ENCODE measurements at places on chromosomes 11 and 22.

DNA sequence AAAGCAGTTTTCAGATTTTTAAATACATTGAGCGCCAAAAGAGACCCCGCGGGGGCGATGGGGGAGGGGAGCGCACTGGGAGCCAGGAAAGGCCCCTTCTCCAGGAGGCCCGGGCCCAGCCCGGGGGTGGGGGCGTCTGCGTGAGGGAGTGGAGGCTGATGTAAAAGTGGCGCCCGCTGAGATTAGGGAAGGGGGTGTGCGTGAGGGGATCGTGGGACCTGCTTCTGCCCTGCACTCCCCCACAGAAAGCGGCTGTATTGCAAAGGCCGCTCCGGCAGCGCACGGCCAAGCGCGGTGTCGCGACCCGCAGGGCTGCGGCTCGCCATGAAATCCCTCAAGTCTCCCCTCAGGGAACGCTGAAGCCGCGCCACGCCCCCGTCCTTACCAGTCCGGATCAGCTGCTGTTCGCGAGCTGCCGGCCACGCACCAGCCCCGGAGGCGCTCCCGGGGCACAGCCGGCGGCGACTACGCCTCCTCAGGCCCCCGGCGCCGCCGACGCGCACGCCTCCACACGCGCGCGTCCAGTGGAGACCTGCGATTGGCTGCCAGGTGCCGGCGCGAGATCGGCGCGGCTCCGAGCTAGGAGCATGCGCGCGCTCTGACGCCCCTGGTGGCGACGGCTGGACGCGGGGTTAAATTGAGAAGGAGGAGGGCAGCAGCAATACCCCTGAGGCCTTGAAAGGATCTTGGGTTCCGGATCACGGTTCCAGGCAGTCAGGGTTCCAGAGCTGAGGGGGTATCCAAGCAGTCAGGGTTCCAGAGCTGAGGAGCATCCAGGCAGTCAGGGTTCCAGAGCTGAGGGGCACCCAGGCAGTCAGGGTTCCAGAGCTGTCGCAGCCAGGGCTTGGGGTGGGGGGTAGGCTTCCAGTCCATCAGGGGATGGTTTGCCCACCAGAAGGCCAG lies at the start of gene ZNF280B:
Gene ZNF280B (minus strand): TSS at position 469 of the 903 bp plus-strand sequence. CDS start 19,344 bp downstream, outside the sequence.
- peak; percentile 78 for DNase-seq

DNA sequence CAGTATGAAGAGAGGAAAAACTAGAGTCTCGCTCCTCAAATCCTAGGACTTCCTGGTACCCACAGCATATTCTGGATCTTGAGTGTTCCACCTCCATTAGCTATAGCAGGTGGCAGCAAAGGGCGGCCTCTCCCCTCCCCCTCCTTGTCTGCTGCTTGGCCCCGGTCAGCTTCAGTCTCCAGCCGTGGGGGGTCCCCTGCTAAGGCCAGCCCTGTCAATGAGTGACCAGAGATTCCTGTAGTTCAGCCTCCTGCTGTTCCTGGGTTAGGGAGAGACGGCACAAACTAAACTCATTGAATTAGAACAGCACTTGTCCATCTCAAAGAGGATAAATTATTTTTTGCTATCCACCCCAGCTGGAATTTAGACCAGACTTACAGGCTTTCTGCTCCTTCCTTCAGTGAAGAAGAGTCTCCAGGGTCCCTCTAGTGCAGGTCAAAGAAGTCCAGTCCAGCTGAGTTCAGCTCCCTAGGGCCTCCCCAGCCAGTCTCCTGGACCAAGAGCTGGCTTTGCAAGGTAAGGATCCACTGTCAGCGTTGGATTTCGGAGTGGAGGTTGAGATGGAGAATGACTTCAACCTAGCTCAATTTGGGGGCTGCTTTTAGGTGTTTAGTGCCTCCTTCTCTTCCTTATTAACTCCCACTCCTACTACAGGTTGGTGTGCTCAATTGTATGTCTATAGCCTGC lies 1.1 kb upstream of the PHLDB1 start:
- no peak for DNase-seq

DNA sequence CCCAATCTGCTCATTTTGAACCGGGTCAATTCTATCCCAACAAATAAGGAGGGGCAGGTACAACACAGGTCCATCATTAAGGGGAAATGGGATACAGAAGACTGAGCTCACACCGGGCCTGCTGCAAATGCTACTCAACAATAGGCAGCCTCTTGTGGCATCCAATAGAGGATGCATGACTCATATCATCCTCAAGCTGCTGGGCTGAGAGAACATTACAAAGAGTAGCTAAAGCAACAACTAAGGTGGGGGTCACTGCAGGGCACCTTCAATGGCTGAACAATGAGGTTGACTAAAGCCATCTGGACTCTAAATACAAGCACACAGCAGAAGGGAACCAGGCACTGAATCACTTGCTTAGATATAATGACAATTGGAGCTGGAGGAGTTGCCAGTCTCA lies 130.1 kb upstream of the SYN3 start:
- DNase-seq = no peak

- no peak for DNase-seq
Measured at GRCh38 chr22:35913925-35914324, 114.7 kb downstream of the RBFOX2 start.

GRCh38 chr11:62592989-62593421 lies 1.7 kb upstream of the TUT1 start:
- no peak for DNase-seq

DNA sequence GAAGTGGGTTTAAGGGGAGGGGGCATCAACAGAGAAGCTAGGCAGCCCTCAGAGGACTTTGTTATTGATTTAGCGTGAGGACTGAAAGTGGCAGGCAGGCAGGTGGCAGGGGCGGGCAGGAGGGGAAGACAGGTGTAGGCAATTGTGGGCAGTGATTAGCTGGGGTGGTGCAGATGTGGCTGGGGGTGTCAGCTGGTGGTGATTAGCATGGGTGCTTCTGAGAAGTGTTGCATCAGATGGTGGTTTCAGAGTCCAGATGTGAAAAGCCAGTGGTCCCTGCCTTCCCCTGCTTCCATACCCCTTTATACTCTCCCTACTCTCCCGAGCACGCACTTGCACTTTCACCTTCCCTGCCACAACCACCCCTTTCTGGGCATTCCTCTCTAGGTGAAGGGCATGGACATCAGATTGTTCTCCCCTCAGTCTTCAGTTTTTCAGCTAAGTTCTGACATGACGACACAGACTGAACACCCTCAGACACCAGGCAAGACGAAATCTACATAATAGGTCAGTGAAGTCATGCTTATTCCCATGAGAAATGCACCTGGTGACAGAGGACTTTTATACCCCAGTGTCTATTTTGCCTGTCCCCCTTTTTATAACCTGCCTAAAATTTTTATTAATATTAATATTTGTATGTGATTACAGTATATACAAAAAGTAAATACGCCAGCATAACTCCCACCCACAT lies 435.7 kb upstream of the CADM1 start:
- no peak for DNase-seq

GRCh38 chr11:44046182-44046581 lies 1.6 kb upstream of the ACCSL start:
- DNase-seq = no peak

DNA sequence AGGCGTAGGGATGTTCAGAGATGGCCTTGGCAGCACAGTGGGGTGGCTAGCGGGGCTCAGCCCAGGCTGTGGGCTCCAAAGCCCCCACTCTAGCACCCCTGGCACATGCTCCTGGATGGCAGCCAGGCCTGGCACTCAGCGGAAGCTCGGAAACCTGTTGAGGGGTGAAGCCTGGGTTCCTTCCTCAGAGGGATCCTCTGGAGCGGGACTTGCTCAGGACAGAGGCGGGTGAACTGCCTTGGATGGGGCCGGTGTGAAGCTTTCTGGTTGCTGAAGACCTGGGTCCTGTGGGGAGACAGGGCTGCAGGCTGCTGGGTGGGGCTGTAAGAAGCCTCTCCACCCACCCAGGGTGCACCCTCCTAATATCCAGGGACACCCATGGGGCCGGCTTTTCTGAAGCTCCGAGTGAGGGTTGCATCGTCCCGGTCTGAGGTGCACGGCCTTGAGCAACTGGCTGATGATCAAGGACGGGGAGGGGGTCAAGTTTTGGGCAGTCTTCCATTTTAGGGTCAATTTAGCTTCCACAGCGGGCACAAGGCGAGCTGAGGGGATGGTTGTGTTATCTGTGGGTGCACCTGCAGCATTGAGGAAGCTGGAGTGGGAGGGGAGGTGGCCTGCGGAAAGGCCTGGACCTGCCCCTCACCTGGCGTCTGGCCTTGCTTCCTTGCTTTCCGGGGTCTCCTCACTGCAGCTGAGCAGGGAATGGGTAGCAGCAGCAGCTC lies 5.2 kb downstream of the MRGPRE start:
- no peak for DNase-seq

- DNase-seq = no peak
Measured at GRCh38 chr11:100009728-100010127, 677.4 kb upstream of the ARHGAP42 start.

- DNase-seq = no peak
Measured at GRCh38 chr11:123173040-123173855, 21.8 kb downstream of the CLMP start.

DNA sequence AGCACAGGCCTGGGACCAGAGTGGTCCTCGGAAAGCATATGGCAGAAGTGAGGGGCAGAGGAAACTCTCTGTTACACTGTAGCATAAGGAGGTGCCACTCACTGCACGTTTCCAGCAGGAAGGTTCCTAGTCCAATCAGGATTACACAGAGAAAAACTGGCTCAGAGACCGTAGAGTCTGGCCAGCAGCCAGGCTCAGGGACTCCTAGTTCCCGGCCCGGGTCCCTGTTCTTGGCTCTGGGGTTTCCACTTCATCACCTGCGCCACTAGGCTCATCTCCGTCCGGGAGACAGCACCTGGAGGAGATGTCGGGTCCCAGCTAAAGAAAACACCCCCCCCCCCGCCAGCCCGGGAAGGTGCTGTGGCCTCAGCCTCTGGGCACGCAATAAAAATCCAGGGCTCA lies 1.1 kb downstream of the TTLL12 start:
- no peak for DNase-seq

DNA sequence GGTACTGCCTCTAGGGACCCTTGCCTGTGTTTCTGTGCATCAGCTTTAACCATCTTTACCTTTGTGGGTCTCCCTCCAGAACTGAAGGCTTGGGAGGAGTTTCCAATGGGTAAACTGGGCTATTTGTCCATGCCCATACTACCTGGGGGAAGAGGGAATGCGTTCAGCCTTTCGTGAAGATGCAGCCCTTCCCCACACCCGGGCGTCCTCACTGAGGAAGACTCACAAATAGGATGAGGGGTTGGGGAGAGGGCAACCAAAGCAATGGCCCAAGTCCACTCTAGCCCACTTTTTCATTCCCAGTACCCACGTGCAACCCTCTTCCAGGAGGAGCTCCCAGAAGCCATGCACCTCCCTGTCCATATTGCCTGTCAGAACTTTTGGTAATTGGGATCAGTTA lies 61.8 kb upstream of the ADA2 start:
- no peak for DNase-seq

GRCh38 chr11:83641511-83641910 lies 355.3 kb upstream of the CCDC90B start:
- no peak for DNase-seq

DNA sequence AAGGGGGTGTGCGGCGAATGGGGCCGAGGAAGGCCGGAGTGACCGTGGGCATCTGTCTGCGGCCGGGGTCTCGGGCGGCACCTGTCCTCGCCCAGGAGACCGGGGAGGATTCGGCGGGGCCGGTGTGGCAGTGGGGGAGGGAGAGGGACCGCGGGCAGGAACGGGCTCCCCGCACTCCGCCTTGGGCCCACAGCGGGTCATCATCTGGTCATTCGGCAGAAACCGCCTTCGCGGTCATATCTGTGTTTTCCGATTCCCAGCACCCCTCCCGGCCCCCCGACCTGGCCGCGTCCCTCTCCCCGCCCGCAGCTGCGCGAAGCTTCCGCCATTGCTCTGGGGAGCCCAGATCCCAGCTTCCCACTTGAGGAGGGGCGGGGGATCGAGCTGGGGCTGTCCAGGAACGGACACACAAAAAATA lies 824 bp upstream of the CBX6 start:
- no peak for DNase-seq

DNA sequence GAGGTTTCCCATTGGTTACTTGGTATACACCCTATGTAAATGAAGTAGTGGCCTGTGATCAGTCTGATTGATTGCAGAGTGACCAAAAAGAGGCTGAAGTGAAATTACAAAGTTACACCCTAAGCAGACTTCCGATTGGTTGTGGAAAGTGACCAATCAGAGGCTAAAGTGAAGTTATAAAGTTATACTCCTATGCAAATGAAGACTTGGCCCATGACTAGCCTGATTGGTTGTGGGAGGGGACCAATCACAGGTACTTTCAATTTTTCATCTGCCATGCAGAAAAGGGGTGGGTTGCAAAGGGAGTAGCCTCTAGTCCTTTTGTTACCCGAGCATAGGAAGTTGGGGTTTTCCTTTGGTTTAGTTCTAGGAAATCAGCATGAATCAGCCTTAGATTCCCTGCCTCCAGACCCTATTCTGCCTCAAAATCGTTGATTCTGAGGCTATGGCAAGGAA lies 18.1 kb upstream of the CSTF3 start:
- peak; percentile 21 for DNase-seq

DNA sequence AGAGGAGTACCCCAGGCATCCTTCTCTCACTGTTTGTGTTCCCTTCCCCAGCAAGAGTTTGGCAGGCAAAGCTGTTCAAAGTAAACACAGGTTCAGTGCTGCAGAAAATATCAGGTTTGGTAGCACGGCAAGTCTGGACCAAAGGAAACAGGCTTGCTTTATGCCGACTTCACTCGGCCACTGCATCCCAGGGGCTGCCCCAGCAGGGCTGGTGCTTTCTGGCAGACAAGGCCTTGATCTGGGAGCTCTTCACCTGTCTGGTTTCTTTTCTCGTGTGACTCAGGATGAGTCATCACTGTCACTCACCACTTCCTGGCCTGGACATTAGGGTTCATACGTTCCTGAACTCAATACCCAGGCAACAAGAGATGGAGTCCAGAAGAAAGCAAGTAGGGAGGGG lies 52.6 kb upstream of the NAV2 start:
- peak; percentile 28 for DNase-seq

GRCh38 chr11:68910965-68911364 lies 7.3 kb downstream of the IGHMBP2 start:
- no peak for DNase-seq

DNA sequence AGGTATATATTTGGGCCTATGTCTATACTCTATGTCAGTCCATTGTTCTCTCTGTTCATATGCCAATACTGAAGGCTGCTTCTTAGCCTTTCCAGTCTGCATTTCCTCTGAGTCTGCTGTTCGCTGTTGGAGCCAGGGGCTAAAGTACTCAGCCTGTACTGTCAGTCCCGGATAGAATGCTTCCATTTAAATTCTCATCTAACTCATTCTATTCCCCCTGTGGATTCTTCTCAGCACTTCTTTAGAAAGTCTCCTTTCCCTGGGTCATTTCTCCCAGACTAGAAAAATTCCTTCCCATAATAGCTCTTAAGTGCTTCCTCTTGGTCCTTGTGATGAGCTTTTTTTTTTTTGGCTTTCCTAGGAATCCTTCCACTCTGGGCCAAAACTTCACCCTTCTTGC lies 293.1 kb downstream of the KIRREL3 start:
- no peak for DNase-seq
